ENCODE measurements at places on chromosomes 2 and 18. TPM values are rescaled to one million over a fixed set of nuclear protein-coding genes. Genes with fewer than 3 reads are reported as not detected.

GRCh38 chr2:46378616-46379015 lies 81.4 kb downstream of the EPAS1 start:
- DNase-seq, result no peak

GRCh38 chr2:144468823-144469595 lies 50.9 kb downstream of the ZEB2 start:
- no peak for DNase-seq

- no peak for DNase-seq
Observed at GRCh38 chr18:66077066-66077465, 326.3 kb downstream of the CDH7 start.

IL18RAP gene
- total RNA-seq, result not detected

DHRS9 gene
- not detected for total RNA-seq

- DNase-seq, result no peak
Observed at GRCh38 chr2:218387369-218388194, 5.5 kb downstream of the SLC11A1 start.

All from M059J (cell line).